ENCODE measurements at places on chromosomes 6 and 20.

GRCh38 chr6:51463321-51463720, 624.1 kb downstream of the PKHD1 start:
- H3K36me3 ChIP-seq: no peaks in the 10 kb centered on the region
- H3K4me3 ChIP-seq: no peak overlapping the region
- no peak for DNase-seq
- H3K27me3 ChIP-seq: no peaks in the 10 kb centered on the region
- peaks cover 7% of the 10 kb centered on the region for H3K4me1 ChIP-seq

GRCh38 chr6:117906958-117907600, at the start of gene SLC35F1:
TSS of gene SLC35F1 (plus strand) at chr6:117907264.
- no peak within 1 kb of the TSS for H3K27ac ChIP-seq
- peak within 1 kb of the TSS; percentile 36 for H3K4me3 ChIP-seq
- peak; percentile 49 for DNase-seq
- peaks cover 26% of the 10 kb centered on the region for H3K27me3 ChIP-seq

DNA sequence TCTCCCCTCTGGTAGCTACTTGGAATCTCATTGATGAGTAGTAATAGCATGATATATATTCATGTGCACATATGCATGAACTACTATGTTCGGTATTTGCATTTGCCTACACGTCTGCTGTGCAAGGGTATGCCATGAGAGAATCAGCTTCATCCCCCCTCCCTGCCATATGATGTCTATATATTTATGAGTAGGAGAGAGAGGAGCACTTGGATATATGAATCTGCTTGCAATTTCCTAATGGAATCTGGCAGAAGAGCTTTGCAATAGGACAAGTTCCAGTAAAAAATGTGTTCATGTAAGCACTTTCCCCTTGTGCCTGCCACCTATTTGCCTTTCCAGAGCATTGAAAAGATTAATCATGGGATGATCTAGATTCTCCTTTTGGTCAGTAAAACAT, 76.2 kb upstream of the BACH2 start:
- H3K4me3 ChIP-seq: no peak overlapping the region
- no peaks in the 10 kb centered on the region for H3K27me3 ChIP-seq
- H3K36me3 ChIP-seq: no peaks in the 10 kb centered on the region
- H3K4me1 ChIP-seq: no peaks in the 10 kb centered on the region

- H3K4me3 ChIP-seq: no peak overlapping the region
- H3K27ac ChIP-seq: no peak overlapping the region
- DNase-seq: no peak
- H3K36me3 ChIP-seq: no peaks in the 10 kb centered on the region
- peaks cover 16% of the 10 kb centered on the region for H3K4me1 ChIP-seq
- H3K27me3 ChIP-seq: no peaks in the 10 kb centered on the region
These were observed 19.7 kb downstream of the TRAF3IP2 start for GRCh38 chr6:111585974-111586315.

DNA sequence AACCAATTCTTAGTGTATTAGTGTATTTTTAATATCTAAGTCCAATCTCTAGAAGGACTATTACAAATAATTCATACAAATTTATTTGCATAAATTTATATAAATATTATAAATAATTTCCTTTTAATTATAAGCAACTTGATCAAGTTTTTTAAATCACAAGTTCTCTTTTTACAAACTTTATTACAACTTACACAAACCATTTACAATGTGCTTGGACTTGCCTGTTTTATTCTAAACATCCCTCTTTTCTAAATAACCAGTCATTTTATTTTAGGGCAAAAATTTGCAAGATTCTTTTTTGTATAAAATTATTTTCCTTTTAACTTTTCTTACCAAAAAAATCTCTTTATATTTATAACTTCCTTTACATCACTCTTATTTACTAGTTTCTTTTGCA, 83.5 kb upstream of the SYNCRIP start:
- DNase-seq: no peak
- no peak overlapping the region for H3K4me3 ChIP-seq
- no peaks in the 10 kb centered on the region for H3K27me3 ChIP-seq
- H3K27ac ChIP-seq: no peak overlapping the region
- no peaks in the 10 kb centered on the region for H3K4me1 ChIP-seq

GRCh38 chr6:87396595-87397392, 11.0 kb upstream of the CFAP206 start:
- H3K4me1 ChIP-seq: no peaks in the 10 kb centered on the region
- H3K4me3 ChIP-seq: no peak overlapping the region
- DNase-seq: no peak

DNA sequence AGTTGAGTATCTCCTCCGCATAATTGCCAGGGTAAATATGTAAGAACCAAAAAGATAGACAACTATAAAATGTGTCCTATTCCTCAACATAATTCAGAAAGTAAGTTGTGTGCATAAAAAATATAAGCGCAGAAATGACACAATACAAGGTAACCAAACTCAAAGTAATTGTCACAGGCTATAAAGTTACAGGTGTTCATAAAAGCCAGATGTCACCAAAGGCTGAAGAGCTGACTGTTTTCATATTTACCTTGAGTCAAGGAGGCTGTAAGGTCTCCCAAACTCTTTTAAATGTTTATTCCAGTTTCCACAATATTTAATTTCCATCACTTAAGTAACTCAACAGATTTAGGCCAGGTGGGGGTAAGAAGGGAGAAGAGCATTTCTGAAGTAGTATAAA, 192.2 kb upstream of the MARCKS start:
- H3K4me1 ChIP-seq: no peaks in the 10 kb centered on the region
- H3K27ac ChIP-seq: no peak overlapping the region
- no peak for DNase-seq
- no peaks in the 10 kb centered on the region for H3K36me3 ChIP-seq
- H3K4me3 ChIP-seq: no peak overlapping the region

DNA sequence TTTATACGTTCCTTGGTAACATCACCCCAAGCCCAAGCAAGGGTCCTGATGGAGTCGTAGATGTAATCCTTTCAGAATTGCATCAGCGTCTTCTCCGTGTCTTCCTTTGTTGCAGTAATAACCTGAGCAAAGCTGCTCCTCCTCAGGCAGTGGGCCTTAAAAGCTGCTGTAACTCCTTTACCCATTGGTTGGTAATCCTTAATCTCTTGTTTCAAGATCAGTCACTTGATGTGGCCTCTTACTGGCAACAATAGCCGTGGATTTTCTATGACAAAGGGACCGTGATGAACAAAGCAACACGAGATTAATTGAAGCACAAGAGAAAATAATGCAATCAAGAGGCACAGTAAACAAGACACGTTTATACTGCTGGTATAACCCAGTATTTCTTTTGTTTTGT, 44.6 kb downstream of the ALDH5A1 start:
- no peaks in the 10 kb centered on the region for H3K4me1 ChIP-seq
- DNase-seq: no peak

DNA sequence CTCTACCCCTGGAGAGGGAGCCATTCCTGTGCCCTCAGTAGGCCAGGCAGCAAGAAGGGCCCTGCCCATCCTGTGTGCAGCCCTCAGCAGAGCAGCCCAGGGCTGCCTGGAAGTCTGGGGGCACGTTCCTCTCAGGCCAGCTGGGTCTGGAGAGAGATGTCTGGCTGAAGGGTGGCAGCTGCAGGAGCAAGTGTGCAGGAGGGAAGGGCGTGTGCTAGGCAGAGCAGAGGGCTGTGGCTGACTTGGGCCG, 62.7 kb downstream of the NOL4L start:
- H3K36me3 ChIP-seq: no peaks in the 10 kb centered on the region
- DNase-seq: no peak
- no peak overlapping the region for H3K27ac ChIP-seq

DNA sequence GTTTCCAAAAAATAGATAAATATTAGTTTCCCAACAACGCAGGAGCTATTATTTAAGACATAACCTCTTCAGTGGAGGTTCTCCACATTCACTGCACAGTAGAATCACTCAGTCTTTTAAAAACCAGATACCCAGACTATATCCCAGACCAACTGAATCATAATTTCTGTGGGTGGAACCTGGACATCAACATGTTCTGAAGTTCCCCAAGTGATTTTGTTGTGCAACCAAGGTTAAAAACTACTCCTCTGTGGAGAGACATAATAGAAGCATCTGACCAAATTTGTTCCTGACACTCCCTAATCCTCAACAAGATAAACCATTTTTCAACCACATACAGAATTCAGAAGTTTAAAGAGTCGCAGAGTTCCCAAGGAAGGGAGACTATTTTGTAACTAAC, 42.3 kb downstream of the STK38 start:
- no peaks in the 10 kb centered on the region for H3K4me1 ChIP-seq
- peaks cover 17% of the 10 kb centered on the region for H3K36me3 ChIP-seq
- H3K27ac ChIP-seq: no peak overlapping the region
- no peak for DNase-seq
- H3K4me3 ChIP-seq: no peak overlapping the region

DNA sequence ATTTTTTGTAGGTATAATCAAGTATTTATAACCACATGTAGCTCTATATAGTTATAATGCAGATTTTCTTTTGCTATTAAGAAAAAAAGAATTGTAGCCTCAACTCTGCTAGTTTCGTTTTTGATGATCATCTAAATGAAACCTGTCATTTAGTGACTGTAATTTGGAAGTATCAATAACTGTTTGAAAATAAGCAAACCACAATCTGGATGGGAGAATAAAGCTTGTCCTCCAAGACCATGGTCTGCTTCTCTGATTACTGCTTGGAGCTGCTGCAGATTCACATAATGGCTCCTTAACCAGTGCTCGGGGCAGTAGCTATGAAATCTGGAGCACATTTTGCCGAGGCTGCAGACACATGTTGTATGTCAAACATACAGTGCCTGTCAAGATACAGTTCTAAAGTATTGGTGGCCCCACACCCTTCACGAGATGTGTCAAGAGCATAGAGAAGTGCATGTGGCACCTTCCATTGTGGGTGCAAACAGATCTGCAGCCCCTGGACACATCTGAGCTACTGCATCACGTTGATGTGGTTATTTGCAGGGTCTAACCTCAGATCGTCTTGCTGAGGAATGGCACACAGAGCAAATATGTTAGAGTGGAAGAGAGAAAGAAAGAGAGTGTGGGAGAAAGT, 255.7 kb upstream of the SUPT3H start:
- no peaks in the 10 kb centered on the region for H3K36me3 ChIP-seq
- no peak overlapping the region for H3K4me3 ChIP-seq
- H3K27me3 ChIP-seq: no peaks in the 10 kb centered on the region
- DNase-seq: no peak

DNA sequence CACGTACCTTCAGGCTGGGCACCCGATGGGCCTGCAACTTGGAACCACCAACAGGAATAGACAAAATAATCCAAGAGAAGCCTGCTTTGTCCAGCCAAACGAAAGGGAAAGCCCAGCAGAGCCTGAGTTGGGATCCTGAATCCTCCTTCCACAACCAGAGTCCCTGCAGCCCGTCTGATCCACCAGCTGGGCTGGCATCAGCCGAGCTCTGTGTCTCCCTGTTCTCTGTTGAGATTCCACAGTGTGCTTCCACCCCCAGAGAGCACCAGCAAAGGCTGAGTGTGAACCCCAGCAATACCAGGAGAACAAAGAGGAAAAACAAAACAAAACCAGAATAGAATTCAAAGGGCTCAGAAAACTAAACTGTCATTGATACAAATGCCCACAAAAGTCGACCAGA, 104.2 kb upstream of the PRND start:
- H3K4me3 ChIP-seq: no peak overlapping the region
- no peaks in the 10 kb centered on the region for H3K27me3 ChIP-seq
- no peak overlapping the region for H3K27ac ChIP-seq
- no peak for DNase-seq
- no peaks in the 10 kb centered on the region for H3K4me1 ChIP-seq

DNA sequence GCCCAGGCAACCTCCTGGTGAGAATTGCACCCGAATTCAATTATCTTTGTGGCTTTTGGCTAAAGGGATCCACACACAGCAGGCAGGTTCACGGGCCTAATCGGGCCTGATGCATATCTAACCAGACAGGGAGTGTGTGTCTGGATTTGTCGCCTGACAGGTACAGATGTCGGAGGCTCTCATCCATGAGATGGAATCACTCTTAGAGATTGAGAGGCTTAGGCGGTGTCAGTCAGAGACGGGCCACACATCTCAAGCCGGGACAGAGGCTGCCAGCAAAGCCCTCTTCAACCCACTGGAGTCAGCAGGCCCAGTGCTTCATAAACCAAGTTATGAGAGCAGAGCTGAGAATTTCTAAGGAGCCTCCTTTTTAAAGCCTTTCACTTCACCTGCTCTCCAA, 247.0 kb downstream of the LRFN2 start:
- H3K27me3 ChIP-seq: no peaks in the 10 kb centered on the region
- H3K36me3 ChIP-seq: no peaks in the 10 kb centered on the region
- H3K4me1 ChIP-seq: no peaks in the 10 kb centered on the region
- DNase-seq: no peak
- no peak overlapping the region for H3K27ac ChIP-seq

GRCh38 chr6:117399924-117400323, 25.8 kb downstream of the ROS1 start:
- H3K4me1 ChIP-seq: no peaks in the 10 kb centered on the region
- H3K27me3 ChIP-seq: no peaks in the 10 kb centered on the region
- no peak for DNase-seq

DNA sequence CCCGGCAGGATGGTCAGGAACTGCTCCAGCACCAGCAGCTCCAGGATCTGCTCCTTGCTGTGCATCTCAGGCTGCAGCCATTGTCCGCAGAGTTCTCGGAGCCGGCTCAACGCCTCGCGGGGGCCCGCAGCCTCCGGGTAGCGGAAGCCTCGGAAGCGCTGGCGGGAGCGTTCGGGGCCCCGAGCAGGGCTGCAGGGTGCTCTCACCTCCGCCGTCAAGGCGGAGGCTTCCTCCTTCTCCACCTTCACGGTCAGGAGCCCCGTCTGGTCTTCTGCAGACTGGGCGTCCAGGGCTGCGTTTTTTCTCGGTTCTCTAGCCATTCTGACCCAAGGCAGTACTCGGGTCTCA, 434 bp downstream of the ZKSCAN4 start:
- DNase-seq: no peak
- H3K27me3 ChIP-seq: peaks cover under 1% of the 10 kb centered on the region
- peak overlapping the region; percentile 34 for H3K27ac ChIP-seq
- peaks cover 5% of the 10 kb centered on the region for H3K4me1 ChIP-seq
- H3K36me3 ChIP-seq: peaks cover 12% of the 10 kb centered on the region
- H3K4me3 ChIP-seq: peak overlapping the region; percentile 82

- H3K4me1 ChIP-seq: no peaks in the 10 kb centered on the region
- no peak overlapping the region for H3K27ac ChIP-seq
These were observed 58.3 kb upstream of the GNRH2 start for GRCh38 chr20:2984956-2985661.

GRCh38 chr20:38134427-38135270, 30.4 kb downstream of the TGM2 start:
- no peaks in the 10 kb centered on the region for H3K27me3 ChIP-seq
- peak overlapping the region; percentile 61 for H3K27ac ChIP-seq
- H3K36me3 ChIP-seq: peaks cover 30% of the 10 kb centered on the region
- no peak overlapping the region for H3K4me3 ChIP-seq
- peaks cover 15% of the 10 kb centered on the region for H3K4me1 ChIP-seq

DNA sequence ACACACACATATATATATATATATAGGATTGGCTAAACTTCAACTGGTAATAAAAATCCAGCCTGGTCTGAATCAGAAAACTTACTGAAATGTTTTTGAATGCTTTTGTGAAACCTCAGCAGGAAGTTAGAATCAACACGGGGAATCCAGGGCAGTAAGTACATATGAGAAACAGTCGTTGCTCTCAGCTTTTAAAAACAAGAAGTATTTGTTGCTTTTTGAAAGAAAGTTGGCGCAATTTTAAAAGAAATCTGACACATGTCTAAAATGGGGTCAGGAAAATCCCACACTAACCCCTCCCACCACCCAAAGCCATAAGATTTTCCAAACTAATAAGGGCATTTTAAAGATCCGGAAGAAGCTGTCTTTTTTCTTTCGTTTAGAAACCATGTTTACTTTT, 11.5 kb upstream of the CCDC170 start:
- no peak overlapping the region for H3K4me3 ChIP-seq
- no peaks in the 10 kb centered on the region for H3K36me3 ChIP-seq
- no peak overlapping the region for H3K27ac ChIP-seq

GRCh38 chr6:137016356-137016755, 28.4 kb downstream of the IL20RA start:
- no peaks in the 10 kb centered on the region for H3K27me3 ChIP-seq
- H3K4me3 ChIP-seq: no peak overlapping the region
- no peak overlapping the region for H3K27ac ChIP-seq
- no peaks in the 10 kb centered on the region for H3K36me3 ChIP-seq
- peak; percentile 15 for DNase-seq
- H3K4me1 ChIP-seq: no peaks in the 10 kb centered on the region

All from lung (tissue), 17 donors.